ENCODE measurements at places on chromosomes 3 and 15.

DNA sequence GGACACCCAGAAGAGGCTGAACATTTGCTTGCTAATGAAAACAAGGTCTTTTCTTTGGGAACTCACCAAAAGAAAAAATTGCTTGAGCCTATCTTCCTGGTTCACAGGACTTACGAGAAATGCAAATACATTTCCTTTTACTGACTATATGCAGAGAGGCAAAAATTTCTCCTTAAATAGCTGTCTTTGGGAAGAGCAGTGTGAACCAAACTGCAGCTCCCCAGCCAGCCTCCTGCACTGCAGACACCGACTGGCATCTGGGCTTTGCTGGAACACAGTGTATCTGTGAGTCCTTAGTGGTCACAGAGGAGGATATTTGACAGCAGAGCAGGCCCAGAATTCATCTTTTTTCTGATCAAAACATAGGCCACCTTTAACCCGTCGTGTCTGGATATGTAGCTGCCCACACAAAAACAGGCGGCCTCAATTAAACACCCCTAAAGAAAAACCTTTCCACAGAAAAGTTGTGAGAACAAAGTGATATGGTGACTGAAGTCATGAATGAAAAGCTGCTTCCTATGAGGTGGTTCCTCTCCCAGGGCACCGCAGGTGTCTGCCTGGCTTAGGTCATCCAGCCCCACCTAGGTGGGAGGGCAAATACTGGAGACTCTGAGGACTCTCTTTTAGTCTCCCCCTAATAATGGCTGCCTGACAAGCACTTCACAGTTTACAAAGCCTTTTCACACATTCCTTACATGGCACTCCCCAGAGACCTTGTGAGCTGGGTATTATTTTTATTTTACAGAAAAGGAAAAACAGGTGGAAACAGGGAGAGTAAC is 46.1 kb upstream of the TMEM158 start:
- no peak for DNase-seq

DNA sequence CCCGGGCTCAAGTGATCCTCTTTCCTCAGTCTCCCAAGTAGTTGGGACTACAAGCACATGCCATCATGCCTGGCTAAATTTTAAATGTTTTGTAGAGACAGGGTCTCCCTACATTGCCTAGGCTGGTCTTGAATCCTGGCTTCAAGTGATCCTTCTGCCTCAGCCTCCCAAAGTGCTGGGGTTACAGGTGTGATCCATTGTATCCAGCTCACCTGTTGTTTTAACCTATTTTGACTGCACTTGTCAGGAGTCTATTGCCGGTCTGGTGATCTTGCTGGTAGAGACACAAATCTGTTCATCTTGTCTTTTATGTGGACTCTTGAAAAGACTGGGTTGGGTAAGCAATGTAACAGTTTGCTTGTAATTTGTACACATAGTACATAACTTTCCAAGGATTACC is 7.9 kb downstream of the IREB2 start:
- DNase-seq = no peak

- no peak for DNase-seq
These were observed 29.0 kb downstream of the HGD start for GRCh38 chr3:120652896-120653545.

DNA sequence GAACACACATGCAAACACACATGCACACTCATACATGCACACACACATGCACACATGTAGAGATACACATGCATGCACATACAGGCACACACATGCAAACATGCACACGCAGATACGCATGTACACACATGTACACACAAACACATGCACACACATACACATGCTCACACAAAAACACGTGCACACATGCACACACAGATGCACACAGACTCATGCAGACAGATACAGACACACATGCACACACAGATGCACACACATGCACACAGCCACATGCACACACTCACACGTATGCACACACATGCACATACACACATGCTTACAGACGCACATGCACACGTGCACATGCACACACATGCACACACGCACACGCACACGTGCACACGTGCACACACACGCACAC is 37.3 kb upstream of the ALG1L2 start:
- DNase-seq = no peak

All from stimulated activated CD8-positive, alpha-beta memory T cell treated with anti-CD3 and anti-CD28 coated beads, Interleukin-15, amount 100 ng/mL, for 48 hours (primary cell).